ENCODE measurements at places on chromosomes 6 and 20.

DNA sequence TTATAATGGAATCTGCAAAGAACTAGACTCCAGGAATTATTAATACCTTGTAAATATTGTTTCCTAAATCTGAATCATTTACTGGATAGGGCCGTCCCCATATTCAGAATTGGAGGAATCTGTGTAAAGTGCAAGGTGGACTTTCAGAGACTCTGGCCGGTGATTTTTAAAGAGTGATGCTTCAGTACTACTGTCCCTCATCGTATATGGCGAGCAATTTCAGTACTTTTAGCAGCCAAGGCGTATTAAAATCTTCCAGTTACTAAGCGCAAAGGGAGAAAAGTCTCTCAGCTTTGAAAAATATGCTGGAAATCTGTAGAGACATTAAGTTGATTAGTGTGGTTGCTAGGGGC is 483 bp downstream of the SMIM26 start:
- no peak for DNase-seq

DNA sequence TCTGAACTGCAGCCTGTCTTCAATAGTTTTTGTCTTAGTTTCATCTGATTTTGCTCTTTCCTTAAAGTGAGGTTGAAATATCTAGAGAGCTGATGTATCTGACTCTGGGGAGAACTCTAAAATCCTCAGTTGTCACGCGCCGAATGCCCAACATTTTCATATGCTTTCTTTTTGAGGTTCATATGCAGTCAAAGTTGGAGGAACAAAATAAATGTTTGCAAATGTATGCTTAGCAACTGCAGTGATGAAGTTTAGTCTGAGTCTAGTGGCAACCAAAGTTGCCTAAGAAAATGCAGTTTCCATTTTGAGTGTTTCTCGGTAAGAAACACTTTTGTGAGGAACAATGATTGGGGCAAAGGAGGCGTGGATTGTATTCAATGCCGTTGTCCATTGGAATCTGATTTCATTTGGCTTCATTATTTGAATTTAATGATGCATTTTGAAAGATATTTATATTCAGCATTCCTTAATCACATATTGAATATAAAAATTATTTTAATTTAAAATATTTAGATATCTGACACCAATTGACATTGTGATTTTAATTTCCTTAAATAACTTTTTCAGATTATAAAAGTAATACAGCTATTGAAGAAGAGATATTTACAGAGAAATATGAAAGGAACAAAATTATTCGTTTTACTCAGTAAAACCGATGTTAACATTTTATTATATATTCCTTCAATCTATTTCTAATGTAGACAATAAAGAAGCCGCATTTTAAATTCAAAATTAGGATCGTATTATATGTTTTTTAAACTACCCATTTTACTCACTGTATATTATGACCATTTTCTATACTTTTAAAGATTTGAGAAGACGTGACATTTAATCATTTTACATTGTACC is 122.0 kb downstream of the PLEKHG1 start:
- DNase-seq, result no peak

DNA sequence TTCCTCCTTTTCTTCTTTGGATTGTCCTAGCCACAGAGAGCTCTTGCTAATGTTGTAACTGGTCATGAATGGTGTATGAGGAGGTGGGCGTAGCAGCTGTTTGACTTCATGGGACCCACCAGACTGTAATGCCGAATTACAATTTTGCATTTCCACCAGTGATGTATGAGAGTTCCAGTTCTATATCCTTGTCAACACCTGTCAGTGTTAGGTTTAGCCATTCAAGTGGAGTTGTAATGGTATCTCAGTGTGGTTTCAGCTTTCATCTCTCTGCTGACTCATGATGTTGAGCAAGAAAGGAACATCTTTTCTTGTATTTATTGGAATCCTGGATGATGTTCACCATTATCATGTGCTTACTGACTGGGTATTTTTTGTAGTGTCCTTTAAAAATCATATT is 5.1 kb downstream of the IGF2R start:
- no peak for DNase-seq

GRCh38 chr6:149933036-149933435 is 8.8 kb upstream of the ULBP2 start:
- DNase-seq, result no peak

GRCh38 chr20:20603339-20603990 is 109.0 kb downstream of the RALGAPA2 start:
- DNase-seq, result no peak

- DNase-seq, result no peak
Measured at GRCh38 chr6:101824551-101825345, 431.2 kb downstream of the GRIK2 start.

DNA sequence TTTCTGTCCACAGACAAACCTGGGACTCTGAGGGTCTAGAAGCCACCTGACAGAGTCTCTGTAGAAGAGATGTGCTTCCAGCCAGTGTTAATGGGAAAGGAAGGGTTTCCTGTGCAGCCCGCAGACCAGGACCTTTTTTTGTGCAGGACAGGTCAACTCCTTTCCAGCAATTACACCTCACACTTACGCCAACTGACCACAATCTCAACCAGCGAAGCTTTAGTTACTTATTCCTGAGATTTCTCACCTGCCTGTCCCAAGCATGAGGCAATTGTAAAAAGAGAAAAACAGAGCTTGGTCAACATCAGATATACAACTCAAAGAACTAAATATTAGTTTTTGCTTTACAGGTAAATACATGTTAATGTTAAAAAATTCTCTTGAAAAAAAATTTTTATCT is 393.8 kb upstream of the ID4 start:
- DNase-seq, result no peak

DNA sequence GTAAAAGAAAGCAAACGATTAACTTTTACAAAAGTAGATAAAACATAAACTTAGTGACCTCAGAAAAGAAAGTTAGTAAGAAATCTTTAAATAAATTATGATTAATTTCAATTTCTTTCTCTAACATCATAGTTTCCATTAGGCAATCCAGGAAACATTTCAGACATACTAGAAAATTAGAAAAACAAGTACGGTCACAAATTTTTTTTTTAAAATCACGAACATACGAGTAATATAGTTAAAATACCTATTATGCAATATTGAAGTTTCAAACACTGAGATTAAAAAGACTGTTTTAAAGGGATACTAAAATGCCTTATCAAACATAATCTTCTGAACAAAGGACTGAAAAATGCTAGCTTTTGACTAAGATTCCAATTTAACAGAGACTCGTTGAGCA is 26.2 kb downstream of the NOL7 start:
- DNase-seq, result no peak

DNA sequence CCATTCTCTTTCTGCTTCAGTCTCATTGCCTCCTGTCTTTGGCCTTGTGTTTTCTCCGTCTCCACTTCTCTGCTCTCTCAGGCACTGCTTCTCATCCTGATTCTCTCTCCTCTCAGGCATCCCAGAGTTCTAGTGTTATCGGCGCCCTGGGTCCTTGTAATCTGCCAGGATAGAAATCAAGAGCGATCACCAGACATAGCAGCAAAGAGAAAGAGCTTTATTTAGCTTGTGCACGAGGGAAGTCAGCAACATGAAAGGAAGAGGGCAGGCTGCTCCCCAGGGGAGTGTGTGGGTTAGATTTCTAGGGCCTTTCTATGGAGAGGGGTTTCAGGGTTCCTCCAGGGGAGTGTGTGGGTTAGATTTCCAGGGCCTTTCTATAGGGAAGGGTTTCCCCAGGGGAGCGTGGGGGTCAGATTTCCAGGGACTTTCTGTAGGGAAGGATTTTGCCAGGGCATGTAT is 32.5 kb downstream of the SUN5 start:
- peak; percentile 63 for DNase-seq

GRCh38 chr6:64335195-64335594 is 699.6 kb downstream of the PHF3 start:
- DNase-seq, result no peak

DNA sequence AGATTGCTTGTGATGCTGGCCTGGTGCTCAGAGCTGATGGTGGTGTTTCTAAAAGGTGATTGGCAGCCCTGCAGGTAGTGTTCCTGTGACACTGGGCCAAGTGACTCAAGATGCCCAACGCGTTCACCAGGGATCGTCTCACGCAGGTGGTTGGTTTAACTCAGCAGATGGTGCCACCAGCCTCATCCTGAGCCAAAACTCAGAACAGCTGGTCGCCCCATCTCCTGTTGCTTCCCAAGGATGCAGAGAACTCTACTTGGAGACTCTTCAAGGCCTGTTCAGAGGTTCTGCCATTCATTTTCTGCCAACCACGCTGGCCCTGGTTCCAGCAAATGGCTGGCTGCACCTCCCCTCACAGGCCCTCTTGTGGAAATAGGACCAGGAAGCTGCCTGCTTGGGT is 394.4 kb downstream of the CDH26 start:
- no peak for DNase-seq

GRCh38 chr6:122049341-122049740 is 350.1 kb upstream of the HSF2 start:
- DNase-seq, result no peak

- DNase-seq, result peak; percentile 96
Measured at GRCh38 chr6:26659042-26659999, at the start of gene ZNF322. TSS of gene ZNF322 (minus strand) at chr6:26659746. CDS start at chr6:26638553, 21,193 bp downstream.

- no peak for DNase-seq
Measured at GRCh38 chr6:69609836-69610472, 186.9 kb downstream of the LMBRD1 start.

GRCh38 chr6:46706464-46706863 is 18.8 kb downstream of the TDRD6 start:
- no peak for DNase-seq

GRCh38 chr6:46255528-46255927 is 84.7 kb upstream of the ENPP5 start:
- no peak for DNase-seq

DNA sequence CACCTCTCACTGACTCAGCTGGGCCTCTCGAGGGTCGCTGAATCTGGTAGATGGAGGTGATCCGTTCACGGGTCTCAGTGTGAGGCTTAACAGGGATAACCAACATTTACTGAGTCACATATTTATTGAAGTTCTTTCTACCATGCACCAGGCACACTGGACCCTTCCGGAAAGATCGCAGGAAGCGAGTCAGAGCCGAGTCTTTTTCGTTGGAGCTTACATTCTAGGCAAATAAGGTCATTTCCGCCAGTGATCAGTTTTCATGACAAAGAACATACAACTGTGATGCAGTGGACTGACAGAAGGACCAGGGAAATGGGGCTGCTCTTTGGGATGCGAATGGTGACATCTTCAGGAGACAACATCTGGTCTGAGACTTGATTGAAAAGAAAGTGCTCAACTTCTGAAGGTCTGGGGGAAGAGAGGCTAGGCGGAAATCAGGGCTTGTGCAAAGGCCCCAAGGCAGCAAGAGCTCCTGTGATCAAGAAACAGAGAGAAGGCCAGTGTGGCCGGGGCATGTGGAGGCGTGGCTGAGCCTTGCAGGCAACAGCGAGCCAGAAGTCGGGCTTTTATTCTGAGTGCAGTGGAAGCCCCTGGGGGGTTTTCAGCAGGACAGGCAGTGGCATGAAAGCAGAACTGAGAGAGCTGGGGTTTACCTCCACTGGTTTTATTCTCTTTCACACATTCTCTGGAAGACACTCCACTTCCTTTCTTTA is 56.7 kb downstream of the APCDD1L start:
- no peak for DNase-seq

DNA sequence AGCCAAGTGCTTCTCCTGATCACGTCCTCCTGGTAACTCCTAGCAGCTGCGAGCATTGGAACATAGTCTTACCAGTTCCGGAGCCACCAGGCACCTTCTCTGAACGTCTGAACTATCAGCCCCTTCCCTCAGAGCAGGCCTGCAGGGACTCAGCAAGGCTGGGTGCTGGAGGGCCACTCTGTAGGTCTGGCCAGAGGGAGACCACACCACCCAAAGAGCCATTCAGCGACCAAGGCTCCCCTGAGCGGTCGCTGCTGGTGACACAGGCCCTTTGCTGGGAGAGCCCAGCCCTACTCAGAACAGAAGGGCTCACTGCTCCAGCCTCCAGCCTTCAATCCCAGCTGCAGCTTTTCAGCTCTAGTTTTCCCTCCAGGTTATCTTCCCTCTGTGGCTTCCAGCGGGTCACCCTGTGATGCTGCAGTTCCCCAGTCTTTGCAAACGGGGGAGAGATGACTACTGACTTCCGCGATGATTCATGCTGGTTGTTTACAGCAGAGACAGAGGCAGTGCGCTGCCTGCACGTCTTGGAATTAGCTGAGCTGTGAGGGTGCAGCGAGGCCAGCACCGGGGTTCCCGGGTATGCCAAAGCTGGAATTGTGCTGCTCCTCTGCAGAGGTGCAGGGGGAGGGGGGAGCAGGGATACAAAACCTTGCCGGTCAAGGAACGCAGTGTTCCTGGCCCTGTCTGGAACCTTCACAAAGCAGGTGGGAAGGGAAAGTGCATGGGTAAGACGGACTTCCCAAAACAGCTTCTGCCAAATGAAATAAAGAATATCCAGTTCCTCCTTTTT is 161.4 kb downstream of the LY86 start:
- peak; percentile 92 for DNase-seq

DNA sequence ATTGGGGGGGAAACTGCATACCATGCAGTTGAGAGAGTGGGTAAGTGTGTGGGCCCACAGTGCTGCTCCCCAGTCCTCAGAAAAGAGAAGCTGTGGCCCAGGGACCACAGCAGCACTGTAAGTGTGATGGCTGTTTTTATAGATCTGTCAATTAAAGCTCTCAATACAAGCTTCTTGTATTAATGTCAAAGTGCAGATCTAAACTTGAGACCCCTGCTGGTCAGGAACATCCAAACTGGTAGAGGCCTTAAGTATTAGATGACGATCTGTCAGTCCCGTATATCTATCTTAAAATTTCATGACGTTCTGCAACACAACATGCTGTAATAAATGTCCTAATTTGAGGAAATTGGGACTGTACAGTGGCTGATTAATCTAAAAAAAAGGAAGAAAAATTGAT is 74.8 kb downstream of the TULP4 start:
- no peak for DNase-seq

DNA sequence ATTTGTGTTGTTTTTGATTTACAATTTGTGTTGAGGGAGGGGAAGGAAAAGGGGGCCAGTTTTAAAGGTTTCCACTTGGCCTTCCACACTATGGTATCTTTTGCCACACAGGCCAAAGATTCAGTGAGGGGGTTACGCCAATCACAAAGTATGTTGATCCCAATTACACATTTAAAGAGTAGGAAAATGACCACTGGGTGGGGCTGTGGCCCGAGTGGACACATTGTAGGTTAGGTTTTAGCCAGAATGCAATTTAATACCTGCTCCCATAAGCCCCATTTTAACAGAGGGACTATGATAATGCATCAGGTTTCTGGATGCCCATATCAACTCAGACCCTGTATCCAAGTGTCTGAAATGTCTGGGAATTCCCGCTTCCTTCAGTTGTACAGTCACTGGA is 15.6 kb downstream of the VGLL2 start:
- no peak for DNase-seq

DNA sequence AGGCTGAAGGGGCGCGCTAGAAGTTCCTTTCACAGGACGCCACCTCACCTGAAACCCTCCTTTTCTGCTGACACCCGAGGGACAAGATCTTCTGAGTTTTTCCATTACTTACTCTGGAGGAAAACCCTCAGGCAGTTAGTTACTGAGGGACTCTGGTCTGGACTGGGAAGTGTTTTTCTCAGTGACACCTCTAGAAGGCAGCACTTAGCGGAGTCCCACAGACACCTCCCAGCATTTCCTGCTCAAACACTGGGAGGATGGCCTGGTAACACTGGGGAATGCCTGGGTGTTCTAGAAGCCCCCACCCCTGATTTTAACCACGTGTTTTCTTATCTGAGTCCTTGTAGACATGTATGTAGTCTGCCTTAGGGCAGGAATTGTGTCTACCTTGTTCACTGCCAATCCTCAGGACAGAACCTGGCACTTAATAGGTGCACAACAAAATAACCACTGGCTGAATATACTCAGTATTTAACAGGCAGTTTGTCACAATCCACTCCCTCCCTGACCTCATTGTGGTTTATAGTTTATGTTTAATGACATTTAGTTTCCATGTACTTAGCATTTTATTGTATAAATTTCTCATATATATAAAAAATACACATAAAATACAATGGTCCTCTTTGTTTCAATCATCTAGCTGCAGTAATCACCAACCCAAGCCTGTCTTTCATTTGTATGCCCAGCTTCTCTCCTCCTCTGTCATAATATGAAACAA is 4.8 kb downstream of the GSTA3 start:
- DNase-seq, result no peak

Data from suppressor macrophage (primary cell).